ENCODE measurements at places on chromosomes 2 and 18.

- DNase-seq, result no peak
Observed at GRCh38 chr18:3845161-3845560, 395.2 kb downstream of the TGIF1 start.

GRCh38 chr18:76709659-76710645, 112.4 kb upstream of the ZNF236 start:
- DNase-seq, result peak; percentile 55

- DNase-seq, result no peak
Observed at GRCh38 chr2:140275427-140275826, 1495.2 kb upstream of the NXPH2 start.

DNA sequence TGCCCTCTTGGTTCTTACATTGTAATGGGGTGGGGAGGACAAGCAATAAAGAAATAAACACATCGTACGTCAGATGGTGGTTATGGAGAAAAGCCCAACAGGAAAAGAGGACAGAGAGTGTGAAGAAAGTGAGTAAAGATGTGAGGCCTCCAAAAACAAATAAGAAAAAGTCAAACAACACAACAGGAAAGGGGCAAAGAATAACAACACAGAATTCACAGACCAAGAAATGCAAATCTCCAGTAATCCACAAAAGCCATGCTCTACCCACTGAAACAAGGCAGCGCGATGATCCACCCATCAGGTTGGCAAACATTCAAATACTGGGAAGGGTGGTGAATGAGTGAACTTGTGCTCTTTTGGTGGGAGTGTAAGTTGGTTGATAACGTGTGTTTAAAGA, 16.7 kb upstream of the DUSP2 start:
- DNase-seq, result peak; percentile 19

DNA sequence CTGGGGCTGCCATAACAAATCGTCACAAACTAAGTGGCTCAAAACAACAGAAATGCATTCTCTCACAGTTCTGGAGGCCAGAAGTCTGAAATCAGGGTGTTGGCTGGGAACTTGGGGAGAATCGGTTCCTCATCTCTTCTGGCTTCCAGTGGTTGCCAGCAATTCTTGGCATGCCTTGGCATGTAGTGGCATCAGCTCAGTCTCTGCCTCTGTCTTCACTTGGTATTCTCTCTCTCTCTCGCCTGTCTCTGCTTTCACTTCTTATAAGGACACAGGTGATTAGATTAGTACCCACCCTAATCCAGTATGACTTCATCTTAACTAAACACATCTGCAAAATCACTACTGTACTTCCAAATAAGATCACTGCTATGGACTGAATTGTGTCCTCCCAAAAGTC, 695.4 kb upstream of the ID2 start:
- no peak for DNase-seq

GRCh38 chr18:74819433-74820059, 221.9 kb downstream of the ZNF407 start:
- DNase-seq, result no peak

GRCh38 chr2:241909769-241910168, 40.2 kb downstream of the RTP5 start:
- DNase-seq, result no peak

GRCh38 chr2:30355306-30355705, 91.7 kb upstream of the LCLAT1 start:
- no peak for DNase-seq

DNA sequence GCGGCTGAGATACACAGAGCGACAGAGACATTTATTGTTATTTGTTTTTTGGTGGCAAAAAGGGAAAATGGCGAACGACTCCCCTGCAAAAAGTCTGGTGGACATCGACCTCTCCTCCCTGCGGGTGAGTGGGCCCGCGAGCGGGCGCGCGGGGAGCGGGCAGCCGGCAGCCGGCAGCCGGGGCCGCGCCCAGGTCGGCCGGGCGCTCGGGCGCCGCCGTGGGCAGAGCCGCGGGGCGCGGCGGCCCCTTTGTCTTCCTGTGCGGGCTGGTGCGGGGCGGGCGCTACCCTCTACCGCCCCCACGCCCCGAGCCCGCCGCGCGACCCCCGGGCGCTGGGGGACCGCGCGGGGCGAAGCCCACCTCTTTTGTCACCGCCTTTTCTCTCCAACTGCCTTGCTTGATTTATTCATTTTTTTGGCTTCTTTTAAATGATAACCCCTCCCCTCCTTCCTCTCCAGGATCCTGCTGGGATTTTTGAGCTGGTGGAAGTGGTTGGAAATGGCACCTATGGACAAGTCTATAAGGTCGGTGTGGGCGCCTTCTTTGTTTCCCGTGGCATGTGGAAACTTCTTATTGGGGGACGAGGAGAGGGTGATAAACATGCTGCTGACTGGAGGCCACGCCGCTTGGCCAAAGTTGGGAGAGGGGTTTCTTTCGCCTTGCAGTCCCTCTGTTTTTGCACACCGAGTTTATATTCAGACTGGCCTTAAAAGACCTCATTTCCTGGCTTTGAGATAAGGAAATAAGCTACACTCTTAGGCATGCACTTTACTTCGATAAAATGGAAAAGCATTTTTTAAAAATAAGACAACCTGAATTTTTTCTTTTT, 722 bp downstream of the MAP4K4 start:
- peak; percentile 63 for DNase-seq

GRCh38 chr2:225282858-225283710, 116.4 kb upstream of the NYAP2 start:
- no peak for DNase-seq

GRCh38 chr2:180646756-180647155, 333.6 kb upstream of the UBE2E3 start:
- no peak for DNase-seq

DNA sequence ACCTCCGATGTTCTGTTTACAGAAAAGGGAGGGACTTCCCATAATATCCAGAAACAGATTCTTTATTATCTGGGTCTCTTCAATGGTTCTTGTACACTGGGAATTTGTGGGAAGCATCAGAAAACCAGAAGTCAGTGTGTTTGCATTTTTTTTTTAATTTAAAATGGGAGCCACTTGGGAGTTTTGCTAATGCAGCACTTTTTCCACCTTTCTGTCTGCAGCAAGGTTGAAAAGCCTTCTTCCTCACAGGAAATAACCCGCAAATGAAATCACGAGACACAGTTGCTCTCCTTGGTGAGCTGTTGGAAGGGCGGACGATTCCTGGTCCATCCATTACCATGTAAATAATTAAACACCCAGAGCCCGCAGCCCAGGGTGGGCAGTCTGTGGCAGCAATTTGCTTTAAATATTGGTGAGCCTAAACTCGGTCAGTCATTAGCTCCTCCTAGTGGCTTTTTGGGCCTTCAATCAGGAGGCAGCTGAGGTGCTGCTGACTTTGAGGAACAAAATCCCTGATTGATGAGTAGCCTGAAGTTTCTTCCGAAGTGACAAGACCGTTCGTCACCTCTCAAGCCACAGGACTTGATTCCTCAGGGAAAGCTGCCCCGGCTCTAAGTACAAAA, 471.5 kb downstream of the EPHA4 start:
- DNase-seq, result no peak

DNA sequence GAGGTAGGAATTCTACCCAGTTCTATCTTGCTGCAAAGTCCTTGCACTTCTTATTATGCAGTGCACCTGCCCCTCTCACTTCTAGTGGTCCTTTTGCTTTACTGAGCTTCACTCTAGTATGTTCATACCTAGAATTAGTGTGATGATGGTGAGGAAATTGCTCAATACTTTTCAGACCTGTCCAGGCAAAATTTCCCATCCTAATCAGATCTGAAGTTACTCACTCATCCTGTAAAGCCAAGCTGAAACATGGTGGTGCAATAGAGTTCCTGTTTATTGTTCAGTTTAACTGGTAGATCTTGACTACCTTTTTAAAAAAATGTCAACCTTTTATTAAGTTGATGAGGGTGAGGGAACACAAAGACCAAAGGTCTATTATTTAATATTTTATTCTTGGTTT, 12.6 kb upstream of the FIGN start:
- no peak for DNase-seq

GRCh38 chr2:124369181-124369580, 344.1 kb downstream of the CNTNAP5 start:
- DNase-seq, result no peak

DNA sequence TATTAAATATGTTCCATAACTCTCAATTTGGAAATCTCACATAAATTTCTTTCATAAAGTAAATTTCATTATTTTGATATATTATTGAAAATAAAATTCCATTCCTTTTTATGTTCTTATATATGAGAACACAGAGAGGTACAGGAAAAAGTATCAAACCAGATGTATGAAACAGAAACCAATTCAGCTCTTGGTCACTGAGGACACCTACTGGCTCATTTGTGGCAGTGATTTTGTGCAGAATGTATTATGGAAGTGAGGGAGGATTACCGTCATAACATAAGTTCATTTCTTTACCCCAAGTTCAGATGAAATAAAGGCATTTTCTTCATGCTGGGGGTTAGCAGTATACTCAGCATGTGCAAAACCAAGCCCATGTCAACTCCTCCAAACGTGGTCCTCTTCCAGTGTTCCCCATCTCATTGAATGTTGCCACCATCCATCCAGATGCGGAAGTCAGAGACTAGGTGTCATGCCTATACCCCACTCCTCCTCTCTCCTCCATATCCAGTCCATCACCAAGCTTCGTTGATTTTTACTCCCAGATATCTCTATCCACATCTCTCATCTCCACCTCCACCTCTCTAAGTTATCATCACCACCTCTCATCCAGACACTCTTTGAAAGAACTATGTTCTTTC, 41.7 kb upstream of the MALL start:
- no peak for DNase-seq

DNA sequence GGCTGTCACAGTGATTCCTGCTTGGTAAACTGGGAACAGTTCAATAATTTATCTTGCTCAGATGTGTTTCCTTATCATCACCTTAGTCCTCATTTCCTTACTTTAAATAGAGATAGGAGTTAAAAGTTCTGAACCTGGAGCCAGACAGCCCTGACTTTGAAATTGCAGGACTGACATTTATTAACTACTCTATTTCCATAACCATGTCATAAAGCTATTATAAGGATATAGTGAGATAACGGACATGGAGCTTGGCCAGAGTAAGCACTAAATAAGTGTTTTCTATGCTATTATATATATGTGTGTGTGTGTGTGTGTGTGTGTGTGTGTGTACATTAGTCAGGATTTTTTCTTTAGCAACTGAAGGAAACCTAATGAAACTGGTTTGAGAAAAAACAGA, 13.1 kb downstream of the NT5DC4 start:
- no peak for DNase-seq

DNA sequence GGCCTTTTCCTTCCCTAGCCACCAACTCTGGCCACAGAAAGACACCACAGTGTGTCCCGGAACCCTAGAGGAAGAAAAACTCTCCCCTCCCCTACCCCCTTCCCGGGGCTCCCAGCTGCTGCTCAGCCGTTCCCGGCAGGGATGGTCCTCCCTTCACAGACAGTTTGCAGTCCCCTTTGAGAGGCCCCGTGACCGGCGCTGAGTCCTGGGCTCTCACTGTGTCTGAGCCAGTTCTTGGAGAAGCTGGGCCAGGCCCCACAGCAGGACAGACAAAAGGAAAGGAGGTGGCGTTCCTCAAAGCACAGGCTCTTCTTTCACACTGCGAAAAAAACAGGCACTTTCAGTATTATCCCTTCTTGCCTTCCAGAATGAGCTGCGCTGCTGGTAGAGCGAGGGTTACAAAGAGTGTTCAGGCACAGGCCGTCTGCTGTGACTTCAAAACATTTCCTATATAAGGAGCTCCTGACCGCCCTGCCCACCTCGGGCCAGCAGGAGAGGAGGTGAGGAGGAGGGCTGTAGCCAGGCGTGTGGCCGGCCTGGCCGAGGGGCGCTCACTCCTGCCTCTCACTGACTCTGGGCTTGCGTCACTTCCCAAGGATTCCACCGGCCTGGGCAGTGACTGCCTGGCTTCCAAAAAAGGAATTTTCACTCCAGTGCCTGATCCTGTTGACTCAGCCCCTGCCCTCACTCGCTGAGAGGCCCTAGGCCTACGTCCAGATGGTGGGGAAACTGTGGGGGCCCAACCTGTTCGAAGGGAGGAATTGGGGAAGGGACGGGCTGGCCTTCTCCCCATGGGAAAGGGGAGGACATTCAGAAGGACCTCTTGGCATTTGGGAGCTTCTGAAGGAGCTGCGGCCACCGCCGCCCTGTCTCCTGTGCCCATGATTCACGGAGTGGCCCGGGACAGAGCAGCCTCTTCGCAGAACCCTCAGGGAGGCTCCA, 24.9 kb downstream of the CIDEA start:
- peak; percentile 73 for DNase-seq

DNA sequence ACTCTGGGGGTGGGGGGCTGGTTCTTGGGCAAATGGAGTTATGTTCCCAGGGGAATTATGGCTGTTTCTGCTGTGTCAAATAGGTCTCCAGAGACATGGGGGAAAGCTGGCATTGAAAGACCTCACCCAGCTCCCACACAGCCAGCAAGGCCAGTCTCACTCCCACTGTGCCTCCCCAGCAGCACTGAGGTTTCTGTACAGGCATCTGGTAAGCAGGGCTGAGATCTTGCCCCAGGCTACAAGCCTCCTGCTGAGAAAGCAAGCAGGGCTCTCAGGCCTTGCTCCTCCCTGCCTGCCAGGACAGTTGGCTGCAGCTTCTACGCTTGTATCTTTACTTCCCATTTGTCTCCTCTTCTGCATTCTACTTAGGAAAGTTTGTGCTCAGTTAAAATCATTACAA, 50.5 kb upstream of the FHOD3 start:
- DNase-seq, result no peak

- DNase-seq, result no peak
Observed at GRCh38 chr2:71789556-71790204, 336.3 kb downstream of the DYSF start.

- DNase-seq, result no peak
Observed at GRCh38 chr2:100614455-100615000, 51.7 kb downstream of the PDCL3 start.

GRCh38 chr2:61229936-61230335, 67.9 kb downstream of the C2orf74 start:
- no peak for DNase-seq

DNA sequence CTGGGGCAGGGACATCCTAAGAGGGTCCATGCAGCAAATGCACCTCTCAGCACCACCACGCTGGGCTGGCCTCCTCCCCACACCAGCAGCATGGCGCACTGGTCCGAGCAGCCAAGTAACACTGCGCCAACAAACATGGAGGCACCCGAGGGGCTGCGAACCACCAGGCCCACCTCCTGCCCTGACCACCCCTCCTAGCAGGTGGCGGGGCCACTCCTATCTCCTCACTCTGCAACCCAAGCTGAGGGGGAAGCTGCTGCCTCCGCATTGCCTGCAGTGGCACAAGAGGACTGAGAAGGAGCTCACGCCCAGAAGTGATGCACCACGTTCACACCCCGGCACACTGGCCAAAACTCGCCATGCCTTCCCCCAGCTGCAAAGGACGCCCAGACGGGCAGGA, 94.4 kb downstream of the EIPR1 start:
- no peak for DNase-seq

Data from frontal cortex (tissue), 4 donors.